ENCODE measurements at places on chromosomes 11 and 22. TPM values are rescaled to one million over a fixed set of nuclear protein-coding genes. Genes with fewer than 3 reads are reported as not detected.

NFAM1 gene
- total RNA-seq, result 1.1 TPM

AAMDC gene
- total RNA-seq, result 5.9 TPM

FGF3 gene
- total RNA-seq, result not detected

EXPH5 gene
- total RNA-seq, result 1.7 TPM

MPZL3 gene
- total RNA-seq, result 23.9 TPM

E2F8 gene
- 22.8 TPM for total RNA-seq

DKK3 gene
- total RNA-seq, result not detected
